Panc1 (cell line): ENCODE measurements at places on chromosomes 4 and X. TPM values are rescaled to one million over a fixed set of nuclear protein-coding genes. Genes with fewer than 3 reads are reported as not detected.

ATOH1 gene
- total RNA-seq, result not detected

RIPPLY1 gene
- not detected for total RNA-seq

ALB gene
- 21.3 TPM for total RNA-seq

POLN gene
- total RNA-seq, result 4.3 TPM

CT45A1 gene
- total RNA-seq, result not detected

FAM184B gene
- 0.03 TPM for total RNA-seq

CITED1 gene
- total RNA-seq, result 0.36 TPM

ETDA gene
- not detected for total RNA-seq

CFAP47 gene
- total RNA-seq, result 0.05 TPM

MAGEC3 gene
- total RNA-seq, result not detected

MTMR8 gene
- total RNA-seq, result 1.3 TPM

ZCCHC18 gene
- total RNA-seq, result 0.62 TPM
